LHCN-M2 (cell line): ENCODE measurements at places on chromosomes 12 and 14. TPM values are rescaled to one million over a fixed set of nuclear protein-coding genes. Genes with fewer than 3 reads are reported as not detected.

DNA sequence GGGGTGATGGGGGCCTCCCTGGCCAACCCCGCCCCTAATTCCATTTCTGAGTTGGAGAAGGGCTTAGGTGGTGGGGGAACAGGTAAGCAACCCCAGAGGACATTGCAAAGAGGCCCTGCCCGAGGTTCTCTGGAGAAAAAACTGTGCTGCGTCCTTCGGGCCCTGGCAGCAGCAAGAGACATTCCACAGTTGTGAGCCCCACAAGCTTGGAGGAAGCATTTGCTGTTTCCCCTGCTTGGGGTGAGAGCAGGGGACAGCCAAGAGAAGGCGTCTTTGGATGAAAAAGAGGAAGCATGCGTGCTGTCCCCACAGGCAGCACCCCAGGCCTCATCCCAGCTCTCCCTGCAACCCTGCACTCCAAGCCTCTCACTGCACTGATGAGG is 1.3 kb downstream of the BDKRB2 start:
- no peak for DNase-seq

- no peak for DNase-seq
These were observed 48.2 kb downstream of the VEZT start for GRCh38 chr12:95265765-95266164.

DNA sequence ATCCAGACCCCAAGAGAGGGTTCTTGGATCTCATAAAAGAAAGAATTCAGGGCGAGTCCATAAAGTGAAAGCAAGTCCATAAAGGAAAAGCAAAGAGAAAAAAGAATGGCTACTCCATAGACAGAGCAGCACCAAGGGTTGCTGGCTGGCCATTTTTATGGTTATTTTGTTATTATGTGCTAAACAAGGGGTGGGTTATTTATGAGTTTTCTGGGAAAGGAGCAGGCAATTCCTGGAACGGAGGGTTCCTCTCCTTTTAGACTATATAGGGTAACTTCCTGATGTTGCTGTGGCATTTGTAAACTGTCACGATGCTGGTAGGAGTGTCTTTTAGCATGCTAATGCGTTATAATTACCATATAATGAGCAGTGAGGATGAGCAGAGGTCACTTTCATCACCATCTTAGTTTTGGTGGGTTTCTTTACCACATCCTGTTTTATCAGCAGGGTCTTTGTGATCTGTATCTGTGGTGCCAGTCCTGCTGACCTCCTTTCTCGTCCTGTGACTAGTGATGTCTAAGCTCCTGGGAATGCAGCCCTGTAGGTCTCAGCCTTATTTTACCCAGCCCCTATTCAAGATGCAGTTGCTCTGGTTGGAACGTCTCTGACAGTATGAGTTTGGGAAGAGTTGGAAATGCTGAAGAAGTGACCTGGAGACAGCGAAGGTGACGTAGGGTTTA is 100.5 kb downstream of the ZNF664 start:
- DNase-seq, result no peak

DNA sequence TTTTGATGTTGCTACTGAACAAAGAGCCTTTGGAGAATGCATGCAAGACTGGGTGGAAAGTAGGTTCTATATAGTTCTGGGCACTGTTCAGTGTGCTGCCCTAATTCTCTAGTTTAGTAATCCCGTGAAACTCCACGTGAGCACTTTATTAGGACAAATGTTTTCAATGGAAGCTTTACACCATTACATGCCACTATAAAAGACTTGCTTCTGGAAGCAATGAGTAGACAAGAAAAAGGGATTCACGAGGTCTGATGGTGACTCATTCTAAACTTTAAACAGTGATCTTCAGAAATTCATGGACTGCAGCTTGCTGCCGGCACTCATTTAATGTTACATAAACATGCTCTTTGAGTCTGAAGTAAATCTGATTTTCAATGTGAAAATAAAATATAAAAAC is 22.3 kb downstream of the ATG14 start:
- peak; percentile 59 for DNase-seq

DNA sequence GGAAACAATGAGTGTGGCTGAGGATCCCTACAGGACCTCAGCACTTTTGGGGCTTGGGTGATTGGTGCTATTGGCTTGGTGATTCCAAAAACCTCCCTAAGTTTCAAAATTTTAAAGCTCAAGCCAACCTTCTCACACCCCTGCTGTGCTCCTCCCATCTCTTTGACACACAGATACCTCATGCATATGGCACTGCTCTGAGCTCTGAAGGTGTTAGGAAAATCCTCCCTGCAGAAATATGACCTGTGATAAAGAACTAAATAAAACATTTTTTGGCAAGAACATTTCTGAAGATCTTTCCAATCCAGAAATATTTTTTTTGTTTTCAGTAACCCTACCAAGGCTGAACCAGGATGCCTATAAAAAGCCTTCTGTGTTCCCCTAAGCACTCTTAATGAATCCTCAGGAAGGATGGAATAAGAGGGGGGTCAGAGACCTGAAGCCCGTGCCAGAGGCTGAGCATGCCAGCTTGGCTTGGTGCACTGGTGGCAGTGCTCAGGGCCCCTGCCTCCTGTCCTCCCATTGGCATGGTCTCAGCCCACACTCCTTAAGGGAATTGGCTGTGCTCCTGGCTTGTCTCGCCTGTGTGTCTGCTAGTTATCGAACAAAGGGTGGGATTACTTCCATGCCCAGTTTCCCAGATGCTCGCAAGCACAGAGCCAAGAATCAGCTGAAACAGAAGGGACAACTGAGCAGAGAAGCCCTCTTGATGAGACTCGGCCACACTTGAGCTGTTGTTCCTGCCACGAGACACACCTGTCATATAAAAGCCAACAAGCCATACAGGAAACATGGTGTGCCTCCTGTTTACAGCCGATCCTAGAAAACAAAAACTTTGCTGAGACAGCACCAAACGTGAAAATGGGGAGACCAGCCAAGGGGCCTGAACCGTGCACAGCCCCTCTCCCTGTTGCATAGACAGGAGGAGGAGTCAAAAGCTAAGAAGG is 132.7 kb upstream of the EEA1 start:
- no peak for DNase-seq

DNA sequence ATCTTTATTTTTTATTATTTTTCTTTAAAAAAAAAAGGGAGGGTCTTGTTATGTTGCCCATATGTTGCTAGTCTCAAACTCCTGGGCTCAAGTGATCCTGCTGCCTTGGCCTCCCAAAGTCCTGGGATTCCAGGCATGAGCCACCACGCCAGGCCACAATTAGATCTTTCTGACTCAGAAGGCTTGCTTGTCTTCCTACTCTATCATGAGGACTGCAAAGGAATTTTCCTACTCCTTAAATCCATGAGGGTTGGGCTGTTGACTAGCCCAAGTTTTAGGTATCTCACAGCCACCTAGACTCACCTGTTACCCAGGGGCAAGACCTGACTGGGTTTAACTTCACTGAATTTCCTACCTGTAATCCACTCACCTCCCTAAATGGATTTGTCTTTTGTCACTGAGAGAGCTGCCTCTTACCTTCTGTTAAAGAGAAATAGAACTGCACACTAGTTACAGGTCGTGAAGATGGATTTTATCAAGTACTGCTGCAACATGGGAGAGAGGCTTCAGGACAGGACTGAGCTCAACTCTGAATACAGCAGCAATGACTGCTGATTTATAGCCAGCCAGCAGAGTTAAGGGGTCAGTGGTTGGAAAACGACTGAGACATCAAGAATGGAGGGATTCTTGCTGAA is 72.3 kb downstream of the B4GALNT3 start:
- no peak for DNase-seq

DNA sequence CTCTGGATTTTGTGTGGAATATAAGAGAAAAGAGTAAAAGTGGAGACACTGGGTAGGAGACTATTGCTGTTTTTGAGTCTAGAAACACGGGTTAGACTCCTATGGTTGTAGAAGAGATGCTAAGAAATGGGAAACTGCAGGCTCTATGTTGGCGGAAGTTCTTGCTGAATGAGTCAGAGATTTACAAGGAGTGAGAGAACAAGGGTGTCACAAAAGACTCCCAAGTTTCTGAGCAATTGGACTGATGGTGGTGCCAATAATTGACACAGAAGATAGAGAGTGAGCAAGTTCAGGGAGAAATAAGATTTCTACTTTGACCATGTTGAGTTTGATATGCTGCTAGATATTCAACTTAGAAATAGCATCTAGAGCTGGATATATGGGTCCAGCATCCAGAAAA is 2.6 kb upstream of the PRKD1 start:
- peak; percentile 76 for DNase-seq

DNA sequence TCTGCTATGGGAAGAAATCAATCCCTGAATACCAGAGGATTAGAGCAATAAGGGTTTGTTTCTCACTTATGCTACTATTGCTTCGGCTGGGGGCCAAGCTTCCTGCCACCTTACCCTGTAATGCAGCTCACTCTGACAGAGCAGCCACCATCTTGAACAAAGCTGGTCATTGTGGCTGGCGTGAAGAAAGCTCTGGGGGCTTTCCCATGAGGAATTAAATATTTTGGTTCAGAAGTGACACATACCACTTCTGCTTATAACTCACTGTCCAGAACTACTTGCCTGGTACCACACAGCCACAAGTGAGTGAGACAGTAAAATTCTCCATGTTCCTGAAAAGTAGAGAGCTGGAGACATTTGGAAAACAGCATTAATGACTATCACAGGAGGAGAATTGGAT is 82.6 kb downstream of the GALNT8 start:
- no peak for DNase-seq

DNA sequence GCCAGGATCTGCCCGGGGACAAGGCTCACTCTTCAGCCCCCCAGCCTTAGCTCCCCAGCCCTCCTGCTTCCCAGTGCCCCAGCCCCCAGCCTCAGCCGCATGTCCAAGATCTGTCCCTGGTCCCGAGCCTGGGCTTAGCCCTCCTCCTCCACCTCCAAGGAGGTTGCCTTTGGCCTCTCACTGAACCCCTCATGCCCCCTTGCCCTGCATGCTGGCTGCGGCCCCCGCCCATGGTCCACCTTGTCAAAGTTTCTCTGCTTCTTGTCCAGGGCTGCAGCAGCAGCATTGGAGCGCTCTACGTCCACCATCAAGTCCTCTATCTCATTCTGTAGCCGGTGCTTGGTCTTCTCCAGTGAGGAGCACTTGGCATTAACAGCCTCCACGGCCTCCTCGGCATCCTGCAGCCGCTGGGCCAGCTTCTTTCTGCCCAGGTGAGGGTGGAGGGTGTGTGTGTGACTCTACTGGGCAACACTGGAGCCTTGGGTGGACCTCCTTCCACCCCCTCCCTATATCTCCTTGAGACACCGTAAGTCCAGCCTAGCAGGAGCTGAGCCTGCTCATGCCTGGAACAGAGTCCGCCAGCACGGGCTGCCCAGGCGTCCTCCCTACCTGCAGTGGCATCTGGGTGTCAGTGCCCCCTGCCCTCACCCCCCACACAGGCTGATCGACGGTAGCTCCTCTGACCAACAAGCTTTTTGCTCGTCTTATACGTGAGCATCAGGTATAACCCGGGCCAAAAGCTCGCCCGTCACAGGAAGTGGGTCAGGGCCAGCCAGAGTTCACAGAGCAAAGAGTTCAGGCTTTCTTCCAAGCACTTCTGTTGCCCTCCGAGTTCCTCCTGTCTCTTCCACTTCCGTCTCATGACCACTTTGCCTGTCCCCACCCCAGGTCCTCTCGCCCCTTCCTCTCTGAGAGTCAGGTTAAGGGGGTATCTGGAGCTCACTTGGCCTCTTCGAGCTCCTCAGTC is 11.4 kb downstream of the CMTM5 start:
- no peak for DNase-seq

GRCh38 chr14:77375164-77375950 is 1.5 kb downstream of the TMED8 start:
- DNase-seq, result no peak

DNA sequence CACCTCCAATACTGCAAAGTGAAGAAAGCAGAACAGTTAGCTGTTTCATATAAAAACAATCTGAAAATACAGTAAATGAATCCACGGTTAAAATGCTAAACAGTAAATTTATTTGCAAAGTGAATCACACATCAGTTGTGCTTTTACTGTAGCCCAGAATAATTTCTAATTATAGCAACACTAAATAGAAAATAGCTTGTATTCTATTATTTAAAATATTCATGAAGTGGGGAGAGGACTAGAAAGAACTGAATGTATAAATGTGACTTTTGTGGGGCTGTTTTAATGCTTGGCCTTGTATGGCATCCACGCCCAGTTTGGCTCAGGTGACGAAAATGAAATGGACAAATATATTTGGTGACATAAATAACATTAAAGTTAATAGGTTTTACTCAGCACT is 148.2 kb downstream of the ATP23 start:
- DNase-seq, result no peak

The TMEM52B gene
- not detected in 2 replicates for total RNA-seq

GRCh38 chr14:65339866-65340265 is 72.7 kb upstream of the FUT8 start:
- no peak for DNase-seq

GRCh38 chr12:7321624-7322023 is 17.8 kb downstream of the ACSM4 start:
- no peak for DNase-seq

GRCh38 chr12:41108032-41108431 is 80.1 kb upstream of the PDZRN4 start:
- no peak for DNase-seq

DNA sequence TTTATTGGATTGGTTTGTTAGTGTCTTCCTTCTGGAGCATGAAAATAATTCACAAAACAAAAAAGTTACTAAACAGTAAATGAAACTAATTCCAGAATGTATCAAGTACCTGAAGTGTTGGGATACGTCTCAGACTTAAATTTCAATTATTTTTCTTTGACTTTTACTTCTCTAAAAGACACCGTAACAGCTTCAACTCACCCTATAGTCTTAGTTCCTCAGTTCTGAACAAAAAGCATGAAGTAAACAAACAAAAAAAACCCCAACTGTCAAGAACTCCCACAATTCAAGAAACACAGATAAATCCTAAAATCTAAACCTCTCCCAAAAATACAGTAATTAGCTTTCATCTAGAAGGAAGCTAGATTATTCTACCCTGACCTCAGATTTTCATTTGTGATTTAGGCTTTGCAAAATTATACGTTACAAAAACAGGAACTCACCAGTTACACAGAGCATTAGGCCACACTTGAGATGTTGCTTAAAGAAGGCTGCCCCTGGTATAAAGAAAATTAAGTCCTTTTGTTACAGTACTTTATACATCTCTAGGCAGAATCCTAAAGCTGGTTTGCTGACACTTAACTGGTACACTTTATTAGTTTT is 10.2 kb downstream of the HEATR5A start:
- no peak for DNase-seq

DNA sequence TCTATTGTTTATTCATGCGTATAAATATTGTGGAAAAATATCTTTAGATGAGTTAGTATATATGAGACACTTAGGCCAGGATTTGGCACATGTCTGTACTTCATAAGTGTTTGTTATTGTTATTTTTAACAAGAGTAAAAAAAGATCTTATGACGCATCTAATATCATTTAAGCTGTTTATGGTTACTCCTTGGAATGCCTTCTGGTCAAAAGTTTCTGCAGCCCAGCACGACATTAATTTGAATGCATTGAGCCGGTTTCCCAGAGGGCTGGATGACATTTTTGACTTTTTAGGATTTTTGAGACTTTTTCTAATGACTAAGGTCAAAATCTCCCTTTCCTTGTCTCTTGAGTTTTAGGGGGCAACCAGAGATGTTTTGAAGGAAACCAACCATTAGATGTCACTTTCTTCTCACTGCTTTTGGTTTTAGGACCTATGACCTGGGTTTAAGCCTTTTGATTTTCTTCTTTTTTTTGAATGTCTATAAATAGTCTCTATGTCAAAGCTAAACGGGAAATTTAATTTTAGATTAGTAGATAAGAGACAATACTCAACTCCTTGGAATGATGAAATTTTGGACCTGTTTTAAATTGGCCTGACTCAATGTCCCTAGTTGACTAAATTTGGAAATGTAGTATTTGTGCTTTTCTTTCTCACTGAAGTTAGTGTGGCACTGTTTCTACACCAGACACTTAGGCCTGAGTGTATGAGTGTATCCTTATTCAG is 215.5 kb downstream of the AEBP2 start:
- DNase-seq, result no peak

GRCh38 chr12:26046203-26046602 is 78.6 kb downstream of the BHLHE41 start:
- no peak for DNase-seq
